Glutamatergic neuron (in vitro differentiated cells): ENCODE measurements at places on chromosomes 1 and 21. TPM values are rescaled to one million over a fixed set of nuclear protein-coding genes. Genes with fewer than 3 reads are reported as not detected.
A peak's percentile ranks its signal among the peaks of the same experiment; 100 is the strongest.

The IVL gene
- total RNA-seq = not detected

The LCE1D gene
- total RNA-seq = not detected

The GNAI3 gene
- 13.8 TPM for total RNA-seq

The IL12RB2 gene
- total RNA-seq = not detected

The TNFRSF25 gene
- total RNA-seq = 47.5 TPM

The RASSF5 gene
- total RNA-seq = 2.7 TPM

DNA sequence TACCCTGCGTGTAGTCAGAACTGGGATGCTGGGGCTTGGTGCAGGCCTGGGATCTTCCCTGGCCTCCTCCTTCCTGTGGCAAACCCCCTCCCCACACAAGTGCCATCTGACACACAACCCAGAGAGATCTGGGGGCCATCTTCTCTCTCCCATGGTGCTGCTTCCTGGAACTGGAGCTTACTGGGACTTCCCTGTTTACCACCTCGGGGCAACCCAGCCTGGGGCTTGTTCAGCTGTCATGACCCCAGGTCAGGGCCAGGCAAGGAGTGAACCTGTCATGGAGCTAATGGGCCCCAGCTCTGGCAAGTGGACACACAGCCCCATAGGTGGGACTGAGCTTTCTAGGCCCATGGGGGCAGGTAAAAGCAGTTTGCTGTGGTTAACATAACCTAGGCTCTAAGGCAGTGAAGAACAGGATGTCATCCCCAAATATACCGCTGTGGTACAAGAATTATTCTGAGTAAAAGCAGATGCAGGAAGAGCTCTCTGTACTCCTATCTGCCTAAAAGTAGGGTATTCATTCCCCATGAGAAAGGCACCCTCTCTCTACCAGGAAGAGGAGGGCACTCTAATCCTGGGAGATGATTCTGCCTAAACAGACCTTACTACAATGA is 2.4 kb downstream of the TRIM11 start:
- no peak for DNase-seq

DNA sequence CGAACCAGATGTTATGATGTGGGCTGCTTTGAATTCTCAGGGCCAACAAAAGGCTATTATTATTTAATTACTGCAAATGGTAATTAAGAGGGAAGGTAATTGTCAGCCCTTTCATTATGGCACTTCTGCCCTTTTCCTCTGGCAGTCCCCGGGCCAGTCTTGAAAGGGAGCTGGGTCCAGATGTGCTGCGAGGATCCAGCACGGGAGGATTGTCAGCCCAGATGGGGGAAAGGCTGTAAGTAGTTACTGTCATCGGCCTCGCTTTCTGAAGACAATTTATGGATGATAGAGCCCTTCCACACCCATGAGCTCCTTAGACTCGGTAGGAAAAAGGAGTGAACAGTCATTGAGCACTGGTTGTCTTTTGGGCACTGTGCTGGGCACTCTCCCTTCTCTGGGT is 8.7 kb upstream of the ZNF362 start:
- no peak for DNase-seq

DNA sequence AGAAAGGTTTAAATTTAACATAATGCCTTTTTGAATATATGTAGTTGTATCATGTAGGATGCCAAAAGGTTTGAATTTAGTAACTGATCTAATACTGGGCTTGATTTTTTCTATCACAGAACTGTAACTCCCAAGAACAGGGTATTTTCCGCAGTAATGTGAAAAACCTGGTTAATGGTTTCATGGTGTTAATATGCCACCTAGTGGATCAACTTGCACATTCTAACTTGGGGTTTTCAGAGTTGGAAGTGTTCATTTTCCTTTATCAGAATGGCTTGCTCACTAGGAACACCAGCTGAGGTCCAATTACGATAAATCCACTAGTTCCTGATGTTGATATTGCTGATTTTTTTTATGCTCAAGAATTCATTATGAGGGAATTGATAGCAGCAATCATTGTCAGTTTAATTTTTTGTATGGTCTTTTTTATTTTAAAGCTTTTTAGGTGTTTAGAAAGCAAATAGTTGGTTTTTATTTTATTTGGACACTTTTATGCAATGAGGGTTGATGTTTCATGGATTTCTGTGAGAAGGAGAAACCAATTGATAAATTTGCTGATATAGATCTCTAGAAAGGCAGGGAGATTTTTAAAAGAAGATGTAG is 157.2 kb downstream of the PLA2G4A start:
- no peak for DNase-seq

DNA sequence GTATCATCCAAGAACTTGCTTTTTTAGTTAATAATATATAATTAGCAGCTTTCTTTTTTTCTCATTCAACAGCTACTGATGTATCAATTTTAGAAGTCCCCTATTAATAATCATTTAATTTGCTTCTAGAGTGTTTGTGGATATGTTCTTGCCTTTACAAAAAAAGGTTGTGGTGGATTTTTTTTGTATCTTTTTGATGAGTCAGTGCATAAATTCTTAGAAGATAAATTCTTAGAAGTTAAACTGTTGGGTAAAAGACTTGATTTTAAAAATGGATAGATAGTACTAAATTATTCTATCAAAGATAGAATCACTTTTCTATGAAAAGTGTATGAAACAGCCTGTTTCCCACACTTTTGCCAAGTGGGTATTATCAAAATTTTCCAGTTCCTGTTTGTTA is 11.9 kb downstream of the FGGY start:
- DNase-seq = no peak

DNA sequence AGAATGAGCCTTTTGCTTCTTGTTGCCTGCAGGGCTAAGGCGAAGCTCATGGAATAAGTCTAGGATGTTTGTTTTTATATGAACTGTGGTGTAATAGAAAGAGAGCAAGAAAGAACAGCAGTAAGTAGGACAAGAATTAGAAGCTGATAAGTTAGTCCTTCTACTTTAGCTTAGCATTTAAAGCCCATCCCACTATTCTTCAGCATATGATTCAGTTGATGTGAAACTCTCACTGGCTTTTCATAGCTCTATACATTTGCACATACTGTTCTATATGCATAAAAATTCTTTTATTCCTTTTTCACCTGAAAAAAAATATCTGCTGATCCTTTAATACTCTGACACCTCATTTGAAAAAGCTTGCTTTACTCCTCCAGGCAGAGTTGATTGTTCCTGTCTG is 712.0 kb downstream of the USP25 start:
- no peak for DNase-seq

DNA sequence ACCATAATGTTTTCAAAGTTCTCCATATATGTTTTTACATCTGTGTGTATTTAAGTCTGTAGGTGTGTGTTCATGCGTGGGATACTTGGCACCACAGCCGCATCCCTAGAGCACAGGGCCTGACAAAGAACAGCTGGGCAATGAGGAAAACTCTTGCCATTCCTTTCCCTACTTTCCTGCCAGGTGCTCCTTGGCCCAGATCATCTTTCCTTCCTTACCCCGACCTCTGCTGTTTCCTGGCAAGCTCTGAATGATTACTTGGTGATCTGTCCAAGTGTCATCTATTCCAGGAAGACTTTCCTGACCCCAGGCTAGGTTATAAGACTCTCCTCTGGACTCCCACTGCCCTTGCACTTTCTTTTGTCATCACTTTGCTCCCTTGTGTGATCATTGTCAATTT is 123.6 kb downstream of the ELAVL4 start:
- DNase-seq = no peak

DNA sequence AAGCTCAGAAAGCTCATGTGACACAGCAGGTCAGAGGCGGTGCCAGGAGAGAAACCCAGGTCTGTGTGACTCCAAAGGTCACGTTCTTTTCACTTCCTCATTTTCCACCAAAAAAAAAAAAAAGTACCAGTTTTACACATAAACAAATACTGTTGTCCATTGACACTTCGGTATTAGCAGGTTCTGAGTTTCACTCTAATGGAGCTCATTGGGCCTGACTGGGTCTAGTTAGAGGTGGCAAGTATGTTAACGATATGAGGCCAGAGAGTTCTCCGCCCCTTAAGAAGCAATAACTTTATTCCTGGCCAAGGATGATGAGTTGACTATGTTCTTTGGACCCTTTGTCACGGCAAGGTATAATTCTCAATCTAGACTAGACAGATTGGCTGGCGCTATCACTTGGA is 30.0 kb upstream of the SDE2 start:
- no peak for DNase-seq

DNA sequence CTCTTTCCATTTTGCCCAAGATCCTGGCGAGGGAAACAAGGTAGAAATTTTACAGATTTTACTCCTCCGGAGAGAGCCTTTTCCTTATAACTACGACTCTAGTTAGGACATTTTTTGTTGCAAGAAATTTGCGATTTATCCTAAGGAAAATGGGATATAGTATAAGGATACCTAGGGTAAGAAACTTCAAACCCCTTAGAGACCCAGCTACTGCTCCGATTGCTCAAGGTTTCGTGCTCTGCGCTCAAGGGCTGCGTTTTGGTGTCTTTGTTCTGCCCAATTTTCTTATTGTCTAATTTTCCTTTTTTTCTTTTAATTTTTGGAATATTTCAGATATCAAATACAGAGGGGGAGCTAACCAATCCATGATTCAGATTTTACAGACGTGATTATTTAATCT is 1.5 kb downstream of the TTC3 start:
- no peak for DNase-seq

- no peak for DNase-seq
These were observed 380.5 kb downstream of the SMYD3 start for GRCh38 chr1:246126580-246126979.

- no peak for DNase-seq
These were observed 174.2 kb downstream of the TNR start for GRCh38 chr1:175569117-175569743.

DNA sequence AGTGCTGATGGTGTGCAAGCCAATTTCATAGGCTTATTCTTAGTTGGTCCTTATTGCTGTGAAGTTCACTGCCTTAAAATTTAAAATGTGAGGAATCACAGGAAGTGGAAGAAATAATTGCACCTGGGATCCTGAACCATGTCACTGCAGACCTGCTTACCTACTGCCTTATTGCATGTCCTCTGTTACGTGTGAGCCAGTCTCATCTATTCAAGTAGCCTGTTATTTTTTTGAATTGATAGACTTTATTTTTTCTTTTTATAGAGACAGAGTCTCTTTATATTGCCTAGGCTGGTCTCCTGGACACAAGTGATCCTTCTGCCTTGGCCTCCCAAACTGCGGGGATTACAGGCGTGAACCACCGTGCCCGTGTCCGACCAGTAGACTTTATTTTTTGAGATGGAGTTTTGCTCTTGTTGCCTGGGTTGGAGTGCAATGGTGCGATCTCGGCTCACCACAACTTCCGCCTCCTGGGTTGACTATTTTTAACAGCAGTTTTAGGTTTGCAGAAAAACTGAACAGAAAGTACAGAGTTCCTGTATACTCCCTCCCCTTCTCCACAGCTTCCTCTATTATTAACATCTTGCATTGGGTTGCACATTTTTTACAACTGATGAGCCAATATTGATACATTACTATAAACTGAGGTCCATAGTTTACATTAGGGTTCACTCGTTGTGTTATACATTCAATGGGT is 14.0 kb upstream of the DISC1 start:
- DNase-seq = no peak

DNA sequence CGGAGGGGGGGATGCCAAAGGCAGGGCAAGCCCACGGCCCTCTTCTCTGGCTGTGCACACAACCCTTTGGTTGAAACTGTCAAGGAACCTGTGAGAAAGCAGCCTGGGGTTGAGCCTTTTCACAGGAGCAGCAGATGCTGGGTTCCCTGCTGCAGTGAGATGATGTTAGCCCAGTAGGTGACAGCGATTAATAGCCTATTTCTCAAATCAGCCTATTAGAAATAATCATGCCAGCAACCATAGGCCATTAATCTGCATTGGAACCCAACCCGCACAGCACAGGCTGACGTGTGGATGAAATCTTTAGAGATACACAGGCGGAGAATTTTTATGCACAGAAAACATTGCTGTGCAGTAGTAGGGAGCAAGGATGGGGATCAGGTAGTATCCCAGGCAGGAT is 637.5 kb downstream of the AJAP1 start:
- no peak for DNase-seq

DNA sequence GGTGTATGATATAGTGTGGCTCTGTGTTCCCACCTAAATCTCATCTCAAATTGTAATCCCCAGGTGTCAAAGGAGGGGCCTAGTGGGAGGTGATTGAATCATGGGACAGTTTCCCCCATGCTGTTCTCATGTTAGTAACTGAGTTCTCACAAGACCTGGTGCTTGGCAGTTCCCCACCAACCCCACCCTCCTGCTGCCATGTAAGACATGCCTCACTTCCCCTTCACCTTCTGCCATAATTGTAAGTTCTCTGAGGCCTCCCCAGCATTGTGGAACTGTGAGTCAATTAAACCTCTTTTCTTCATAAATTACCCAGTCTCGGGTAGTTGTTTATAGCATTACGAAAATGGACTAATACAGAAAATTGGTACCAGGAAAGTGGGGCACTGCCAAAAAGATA is 1705.3 kb downstream of the NCAM2 start:
- no peak for DNase-seq

DNA sequence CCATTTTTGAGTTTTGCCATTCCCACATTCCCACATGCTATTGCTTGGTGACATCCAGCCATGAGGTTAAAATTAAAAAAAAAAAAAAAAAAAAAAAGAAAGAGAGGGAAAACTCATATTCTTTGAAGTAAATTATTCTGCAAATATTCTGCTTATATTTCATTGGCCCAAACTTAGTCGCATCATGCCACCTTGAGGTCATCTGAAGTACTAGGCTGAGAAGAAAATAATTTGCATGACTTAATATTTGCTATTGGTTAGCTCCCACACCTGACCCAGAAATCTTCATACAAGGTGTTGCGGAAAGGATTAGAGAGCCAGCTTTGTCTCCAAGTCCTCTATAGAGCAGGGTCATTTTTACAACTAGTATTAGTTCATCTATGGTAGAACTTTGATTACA is 2206.0 kb downstream of the MRPL39 start:
- no peak for DNase-seq

GRCh38 chr1:6730880-6731279 is 29.3 kb upstream of the DNAJC11 start:
- DNase-seq = no peak

GRCh38 chr1:92877792-92878191 is 46.0 kb downstream of the RPL5 start:
- no peak for DNase-seq

DNA sequence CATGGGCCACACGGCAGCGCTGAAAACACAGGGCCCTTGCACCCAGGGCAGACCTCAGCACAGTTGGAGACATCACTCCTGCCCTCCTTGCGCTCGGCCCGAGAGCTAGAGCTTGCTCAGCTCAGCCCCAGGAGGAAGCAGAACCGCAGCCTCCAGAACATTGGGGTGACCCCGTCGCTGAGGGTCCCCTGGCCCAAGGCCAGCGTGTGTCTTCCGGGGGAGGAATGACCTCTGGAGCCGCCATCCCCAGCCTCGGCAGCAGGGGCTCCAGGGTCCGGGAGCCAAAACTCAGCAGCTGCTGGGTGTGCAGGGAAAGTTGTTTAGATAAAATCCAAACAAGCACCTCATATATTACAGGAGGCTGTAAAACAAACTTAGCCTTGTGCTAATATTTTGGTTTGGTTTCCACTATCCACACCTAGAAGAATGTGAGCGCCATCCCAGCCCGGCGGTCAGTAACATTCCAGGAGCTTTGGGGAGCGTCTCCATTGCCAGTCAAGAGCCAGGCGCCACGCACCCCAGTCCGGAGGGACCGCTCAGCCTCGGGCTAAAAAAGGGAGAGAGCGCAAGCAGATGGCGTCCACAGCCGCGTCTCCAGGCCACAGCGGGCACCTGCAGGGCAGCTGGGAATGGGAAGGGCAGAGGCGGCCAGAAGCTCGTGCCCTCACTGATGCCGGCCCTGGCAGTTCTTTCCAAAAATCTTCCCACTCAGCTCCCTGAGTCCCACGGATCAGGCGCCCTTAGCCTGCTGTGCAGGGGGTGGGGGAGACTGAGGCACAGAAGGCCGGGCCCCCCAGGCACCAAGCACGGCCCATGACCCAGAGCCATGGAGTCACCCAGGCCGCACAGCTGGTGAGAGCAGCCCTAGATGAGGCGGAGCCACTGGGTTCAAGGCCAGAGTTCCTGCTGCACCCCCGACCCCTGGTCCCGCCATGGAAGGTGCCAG is 52.0 kb downstream of the SLX9 start:
- peak; percentile 16 for DNase-seq
